ENCODE measurements at places on chromosomes 13 and 19.

DNA sequence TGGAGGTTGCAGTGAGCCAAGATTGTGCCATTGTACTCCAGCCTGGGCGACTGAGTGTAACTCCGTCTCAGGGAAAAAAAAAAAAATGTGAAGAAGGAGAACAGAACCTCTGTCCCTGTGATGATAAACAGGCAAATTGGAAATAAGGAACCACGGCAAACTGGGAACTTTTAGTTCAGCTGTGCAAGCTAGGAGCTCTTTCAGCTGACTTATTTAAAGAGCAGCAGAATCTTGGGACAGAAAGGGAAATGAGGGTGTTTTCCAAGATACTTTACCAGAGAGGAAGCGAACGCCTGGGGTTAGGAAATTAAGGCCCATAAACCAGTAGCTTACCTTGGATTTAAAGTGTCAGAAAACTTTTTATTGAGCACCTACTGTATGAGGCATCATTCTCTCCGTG, 3.0 kb upstream of the UPF1 start:
- DNase-seq: no peak

DNA sequence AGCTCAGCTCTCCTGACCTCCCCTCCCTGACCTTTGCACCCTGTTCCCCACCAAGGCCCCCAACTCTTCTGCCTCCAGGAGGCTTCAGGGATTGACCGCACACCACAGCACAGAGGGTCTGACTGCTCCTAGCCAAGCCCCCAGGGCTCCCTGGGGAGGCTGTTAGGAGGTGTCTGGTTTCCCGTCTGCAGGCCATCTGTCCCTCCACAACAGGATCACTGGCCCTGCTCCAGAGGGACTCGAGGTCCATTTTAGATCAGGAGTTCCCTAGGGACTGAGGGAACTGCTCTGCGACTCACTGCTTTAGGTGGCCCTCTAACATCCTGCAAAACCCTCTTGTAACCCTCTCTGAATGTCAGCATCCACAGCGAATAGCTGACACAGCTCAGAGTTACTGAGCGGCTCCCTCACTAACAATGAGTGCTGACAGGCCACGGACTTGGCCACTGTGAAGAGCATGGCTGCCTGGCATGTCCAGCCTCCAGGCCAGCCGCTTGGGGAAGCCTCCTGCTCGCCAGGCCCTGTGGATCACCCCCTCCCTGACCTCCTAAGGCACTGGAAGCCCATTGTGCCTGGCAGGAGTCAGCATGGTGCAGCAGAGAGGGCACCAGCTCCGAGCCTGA, 17.7 kb downstream of the GRIK5 start:
- DNase-seq: no peak

DNA sequence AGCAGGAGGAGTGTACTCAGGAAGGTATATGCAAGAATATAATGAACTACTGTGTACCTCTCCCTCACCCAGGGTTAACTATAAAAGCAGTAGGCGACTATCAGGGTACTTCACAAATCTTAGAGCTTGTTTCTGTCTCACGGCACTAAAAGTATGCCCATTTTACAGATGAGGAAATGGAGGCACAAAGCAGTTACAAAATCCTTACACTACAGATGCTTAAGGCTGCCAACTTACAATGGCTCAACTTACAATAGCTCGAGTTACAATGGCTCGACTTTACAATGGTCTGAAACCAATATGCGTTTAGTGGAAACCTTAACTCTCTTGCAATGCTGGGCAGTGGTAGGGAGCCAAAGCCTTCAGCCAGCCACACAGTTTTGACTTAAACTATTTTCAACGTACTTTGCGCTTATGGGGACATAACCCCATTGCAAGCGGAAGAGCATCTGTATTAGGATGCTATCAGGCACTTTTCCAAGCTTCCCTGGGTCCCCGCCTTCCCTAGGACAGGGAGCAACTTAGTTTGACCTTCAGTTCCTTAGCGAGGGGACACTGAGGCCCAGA, 4.1 kb downstream of the FCER2 start:
- DNase-seq: no peak

- DNase-seq: no peak
Measured at GRCh38 chr13:44131069-44131614, 242.5 kb upstream of the SERP2 start.

- DNase-seq: no peak
Measured at GRCh38 chr19:4586691-4587090, 27.2 kb upstream of the SEMA6B start.

- no peak for DNase-seq
Measured at GRCh38 chr19:17404015-17404414, 1.4 kb downstream of the BST2 start.

DNA sequence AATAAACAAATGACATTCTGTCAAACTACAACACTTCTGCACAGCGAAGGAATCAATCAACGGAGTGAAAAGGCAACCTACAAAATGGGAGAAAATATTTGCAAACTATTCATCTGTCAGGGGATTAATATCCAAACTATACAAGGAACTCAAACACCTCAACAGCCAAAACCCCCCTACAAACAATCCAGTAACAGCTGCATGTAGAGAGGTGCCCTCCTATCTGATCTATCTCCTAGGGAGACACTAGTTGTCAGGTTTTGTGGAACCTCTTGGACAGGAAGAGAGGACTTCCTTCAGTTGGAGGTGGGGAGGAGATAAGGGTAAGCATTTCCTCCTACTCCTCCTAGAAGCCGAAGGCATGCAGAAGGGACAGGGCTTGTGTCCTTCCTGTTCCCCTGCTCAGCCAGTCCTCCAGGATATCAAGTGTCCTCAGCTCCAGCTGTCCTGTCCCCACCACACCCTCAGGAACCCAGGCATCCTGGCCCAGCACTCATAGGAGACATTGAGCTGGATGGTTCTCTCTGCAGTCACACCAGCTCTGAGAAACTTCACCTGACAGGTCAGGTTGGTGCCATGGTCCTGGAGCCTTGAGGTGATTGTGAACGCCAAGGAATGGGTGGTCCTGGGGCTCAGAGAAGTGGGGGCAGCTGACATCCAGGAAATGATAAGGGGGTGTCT, 9.8 kb upstream of the SIGLEC8 start:
- DNase-seq: no peak

GRCh38 chr13:23461544-23461943, 28.0 kb upstream of the SACS start:
- DNase-seq: no peak

DNA sequence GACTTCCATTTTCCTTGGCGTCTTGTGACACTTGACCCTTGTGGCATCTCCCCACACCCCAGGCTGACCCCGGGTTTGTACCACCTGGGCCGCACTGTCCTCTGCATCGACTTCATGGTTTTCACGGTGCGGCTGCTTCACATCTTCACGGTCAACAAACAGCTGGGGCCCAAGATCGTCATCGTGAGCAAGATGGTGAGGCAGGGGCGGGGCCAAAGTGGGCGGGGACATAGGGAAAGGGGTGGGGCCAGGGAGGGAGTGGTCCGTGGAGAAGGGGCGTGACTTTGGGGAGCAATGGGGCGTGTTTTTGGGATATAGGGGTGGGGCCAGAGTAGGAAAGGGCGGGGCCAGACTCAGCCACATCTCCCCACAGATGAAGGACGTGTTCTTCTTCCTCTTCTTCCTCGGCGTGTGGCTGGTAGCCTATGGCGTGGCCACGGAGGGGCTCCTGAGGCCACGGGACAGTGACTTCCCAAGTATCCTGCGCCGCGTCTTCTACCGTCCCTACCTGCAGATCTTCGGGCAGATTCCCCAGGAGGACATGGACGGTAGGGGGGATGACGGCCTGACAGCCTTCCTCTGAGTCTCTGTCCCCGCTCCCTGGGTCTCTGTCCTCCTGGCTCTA, 42.8 kb downstream of the TRPM4 start:
- no peak for DNase-seq

- DNase-seq: no peak
Measured at GRCh38 chr19:9037400-9038062, 27.3 kb upstream of the MUC16 start.

GRCh38 chr13:73849292-73849691, 284.9 kb downstream of the KLF12 start:
- DNase-seq: no peak
